Thyroid gland (tissue), 4 donors: ENCODE measurements at places on chromosomes 1 and 21.
A peak's percentile ranks its signal among the peaks of the same experiment; 100 is the strongest.

- no peak overlapping the region for H3K4me3 ChIP-seq
- H3K36me3 ChIP-seq: no peaks in the 10 kb centered on the region
- no peaks in the 10 kb centered on the region for H3K4me1 ChIP-seq
- no peaks in the 10 kb centered on the region for H3K27me3 ChIP-seq
Measured at GRCh38 chr1:98344731-98345130, 316.8 kb upstream of the SNX7 start.

GRCh38 chr1:78743626-78744025 is 94.0 kb downstream of the IFI44 start:
- no peaks in the 10 kb centered on the region for H3K4me1 ChIP-seq
- H3K27me3 ChIP-seq: no peaks in the 10 kb centered on the region
- H3K4me3 ChIP-seq: no peak overlapping the region
- H3K36me3 ChIP-seq: no peaks in the 10 kb centered on the region
- no peak for DNase-seq

DNA sequence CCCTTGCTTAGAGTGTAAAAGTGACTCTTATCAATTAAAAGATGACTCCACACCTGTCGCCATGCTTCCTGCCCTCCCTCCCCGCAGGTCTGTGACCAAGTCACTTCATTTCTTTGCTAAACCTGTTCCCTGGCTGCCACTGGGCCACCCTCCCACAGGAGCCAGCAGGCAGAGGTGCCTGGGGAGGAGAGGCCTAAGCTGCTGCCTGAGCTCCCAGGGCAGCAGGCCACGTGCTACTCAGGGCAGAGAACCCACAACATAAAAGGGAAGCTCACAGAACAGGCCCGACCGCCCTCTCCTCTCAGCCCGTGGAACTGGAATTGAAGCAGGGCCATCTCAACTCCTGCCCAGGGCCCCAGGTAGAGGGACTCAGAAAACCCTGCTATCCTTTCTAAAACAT is 4.9 kb downstream of the C1orf198 start:
- no peaks in the 10 kb centered on the region for H3K27me3 ChIP-seq
- H3K4me3 ChIP-seq: no peak overlapping the region
- no peaks in the 10 kb centered on the region for H3K36me3 ChIP-seq
- H3K27ac ChIP-seq: peak overlapping the region; percentile 29

DNA sequence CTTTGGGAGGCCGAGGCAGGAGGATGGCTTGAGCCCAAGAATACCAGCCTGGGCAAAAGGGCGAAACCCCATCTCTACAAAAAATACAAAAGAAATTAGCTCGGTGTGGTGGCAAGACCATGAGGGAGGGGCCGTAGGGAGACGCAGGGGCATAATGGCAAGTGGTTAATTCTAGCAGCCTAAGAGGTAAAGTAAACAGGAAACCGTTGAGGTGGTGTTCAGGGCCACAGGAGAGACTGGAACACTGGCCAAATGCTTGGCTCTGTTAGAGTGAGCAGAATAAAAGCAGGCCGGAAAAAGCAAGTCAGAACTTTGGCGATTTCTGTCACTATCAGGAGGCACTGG is 89.2 kb downstream of the RIPK4 start:
- no peak for DNase-seq
- no peak overlapping the region for H3K4me3 ChIP-seq
- no peaks in the 10 kb centered on the region for H3K36me3 ChIP-seq
- H3K27ac ChIP-seq: no peak overlapping the region

DNA sequence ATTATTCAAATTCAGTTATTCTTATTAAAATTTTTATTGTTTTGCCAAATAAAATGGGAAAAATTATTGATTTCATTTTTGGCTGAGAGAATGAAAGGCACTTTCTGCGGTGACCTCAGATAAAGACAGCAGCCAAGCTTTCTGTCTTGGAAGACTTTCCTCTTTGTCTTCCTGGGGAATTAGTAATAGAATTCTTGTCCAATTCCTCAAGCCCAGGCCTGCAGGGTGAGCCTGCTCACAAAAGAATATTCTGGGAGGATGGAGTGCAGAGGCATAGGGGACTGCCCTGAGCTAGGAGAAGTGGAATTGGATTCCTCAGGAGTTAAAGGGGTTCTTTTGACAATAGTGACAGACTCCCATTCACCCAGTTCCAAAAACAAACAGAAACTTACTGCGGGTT is 614.5 kb upstream of the ADGRL2 start:
- no peaks in the 10 kb centered on the region for H3K4me1 ChIP-seq
- no peaks in the 10 kb centered on the region for H3K36me3 ChIP-seq
- no peaks in the 10 kb centered on the region for H3K27me3 ChIP-seq

DNA sequence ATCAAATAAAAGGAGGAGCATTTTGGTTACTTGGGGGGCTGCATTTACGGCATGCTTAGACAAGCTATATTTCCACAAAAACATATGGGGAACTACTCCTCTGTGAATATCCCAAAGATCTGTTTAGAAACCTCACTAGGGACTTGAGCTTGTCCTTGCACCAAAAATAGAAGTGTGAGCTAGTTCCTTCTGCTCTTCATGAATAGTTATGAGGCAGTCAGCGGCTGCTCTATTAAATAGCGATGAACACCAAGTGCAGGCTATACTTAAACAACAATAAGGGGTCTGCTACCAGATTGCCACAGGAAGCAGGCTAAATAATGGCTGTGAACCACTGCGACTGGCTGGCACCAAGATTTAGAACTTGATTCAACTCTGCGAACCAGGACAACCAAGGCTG is 190.1 kb downstream of the PCP4 start:
- H3K36me3 ChIP-seq: no peaks in the 10 kb centered on the region
- H3K27me3 ChIP-seq: no peaks in the 10 kb centered on the region
- H3K4me1 ChIP-seq: peaks cover 24% of the 10 kb centered on the region
- H3K27ac ChIP-seq: no peak overlapping the region
- no peak for DNase-seq
- H3K4me3 ChIP-seq: no peak overlapping the region

DNA sequence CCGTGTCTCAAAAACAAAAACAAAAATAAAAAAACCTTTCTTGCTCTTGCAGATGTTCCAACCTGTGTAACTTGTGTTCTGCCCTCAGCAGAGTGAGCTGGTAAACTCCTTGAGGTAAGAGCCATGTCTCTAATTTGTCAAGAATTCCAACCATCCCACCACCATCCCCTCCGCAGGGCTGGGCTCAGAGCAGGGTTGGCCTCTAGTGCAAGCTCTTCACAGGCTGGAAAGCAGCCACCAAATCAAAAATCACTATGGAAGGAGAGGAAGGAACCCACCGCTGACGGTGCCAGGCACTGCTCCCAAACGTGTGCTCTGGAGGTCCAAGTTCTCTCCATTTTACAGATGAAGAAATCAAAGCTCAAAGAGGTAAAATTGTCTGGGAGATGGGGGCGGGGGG is 9.4 kb downstream of the PLEKHA6 start:
- no peaks in the 10 kb centered on the region for H3K36me3 ChIP-seq
- DNase-seq: no peak
- H3K27me3 ChIP-seq: no peaks in the 10 kb centered on the region
- no peak overlapping the region for H3K27ac ChIP-seq

- DNase-seq: no peak
- no peaks in the 10 kb centered on the region for H3K27me3 ChIP-seq
- no peaks in the 10 kb centered on the region for H3K36me3 ChIP-seq
- no peak overlapping the region for H3K4me3 ChIP-seq
- no peak overlapping the region for H3K27ac ChIP-seq
- H3K4me1 ChIP-seq: no peaks in the 10 kb centered on the region
Measured at GRCh38 chr1:213171711-213172110, 120.7 kb downstream of the RPS6KC1 start.

DNA sequence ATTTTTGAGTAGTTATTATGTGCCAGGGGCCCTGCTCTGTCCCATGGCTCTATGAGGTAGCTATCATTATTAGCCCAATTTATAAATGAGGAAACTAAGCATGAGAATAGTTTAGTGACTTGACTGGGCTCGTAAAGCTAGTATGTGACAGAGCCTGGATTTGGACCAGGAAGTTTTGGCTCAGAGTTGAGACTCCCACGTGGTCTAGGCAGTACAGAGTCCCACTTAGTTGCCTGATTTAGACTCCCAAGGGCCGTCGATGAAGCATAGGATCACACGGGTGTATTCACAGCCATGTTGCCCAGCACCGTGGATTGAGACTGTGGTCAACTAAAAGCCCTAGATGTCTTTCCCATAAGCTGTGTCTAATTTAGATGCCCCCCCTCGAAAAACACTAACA is 81.7 kb downstream of the DDX20 start:
- no peaks in the 10 kb centered on the region for H3K27me3 ChIP-seq
- no peak overlapping the region for H3K4me3 ChIP-seq
- H3K27ac ChIP-seq: no peak overlapping the region
- no peaks in the 10 kb centered on the region for H3K36me3 ChIP-seq

GRCh38 chr1:74534241-74534640 is 21.8 kb upstream of the LRRC53 start:
- H3K4me1 ChIP-seq: no peaks in the 10 kb centered on the region
- H3K36me3 ChIP-seq: no peaks in the 10 kb centered on the region
- no peak overlapping the region for H3K4me3 ChIP-seq
- no peaks in the 10 kb centered on the region for H3K27me3 ChIP-seq
- H3K27ac ChIP-seq: no peak overlapping the region

DNA sequence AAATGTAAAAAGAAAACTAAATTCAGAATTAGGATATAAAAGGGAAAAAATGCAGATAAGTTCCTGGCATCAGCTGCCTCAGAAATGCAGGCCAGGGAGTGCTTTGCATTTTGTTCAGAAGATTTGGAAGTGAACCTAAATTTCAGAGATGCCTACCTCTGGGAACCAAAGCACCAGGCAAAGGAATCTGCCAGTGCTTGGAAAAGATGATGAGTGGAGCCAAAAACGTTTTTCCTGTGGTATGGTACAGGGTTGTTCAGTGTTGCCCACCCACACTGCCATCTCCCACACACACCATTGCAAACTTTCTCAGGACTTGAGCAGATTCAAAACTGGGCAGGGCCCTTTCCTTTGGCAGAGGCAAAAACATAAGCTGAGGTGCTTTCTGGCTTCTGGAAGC is 349.5 kb downstream of the TGFB2 start:
- H3K4me3 ChIP-seq: no peak overlapping the region
- peaks cover 7% of the 10 kb centered on the region for H3K4me1 ChIP-seq
- H3K36me3 ChIP-seq: no peaks in the 10 kb centered on the region
- H3K27ac ChIP-seq: no peak overlapping the region
- no peak for DNase-seq
- no peaks in the 10 kb centered on the region for H3K27me3 ChIP-seq

DNA sequence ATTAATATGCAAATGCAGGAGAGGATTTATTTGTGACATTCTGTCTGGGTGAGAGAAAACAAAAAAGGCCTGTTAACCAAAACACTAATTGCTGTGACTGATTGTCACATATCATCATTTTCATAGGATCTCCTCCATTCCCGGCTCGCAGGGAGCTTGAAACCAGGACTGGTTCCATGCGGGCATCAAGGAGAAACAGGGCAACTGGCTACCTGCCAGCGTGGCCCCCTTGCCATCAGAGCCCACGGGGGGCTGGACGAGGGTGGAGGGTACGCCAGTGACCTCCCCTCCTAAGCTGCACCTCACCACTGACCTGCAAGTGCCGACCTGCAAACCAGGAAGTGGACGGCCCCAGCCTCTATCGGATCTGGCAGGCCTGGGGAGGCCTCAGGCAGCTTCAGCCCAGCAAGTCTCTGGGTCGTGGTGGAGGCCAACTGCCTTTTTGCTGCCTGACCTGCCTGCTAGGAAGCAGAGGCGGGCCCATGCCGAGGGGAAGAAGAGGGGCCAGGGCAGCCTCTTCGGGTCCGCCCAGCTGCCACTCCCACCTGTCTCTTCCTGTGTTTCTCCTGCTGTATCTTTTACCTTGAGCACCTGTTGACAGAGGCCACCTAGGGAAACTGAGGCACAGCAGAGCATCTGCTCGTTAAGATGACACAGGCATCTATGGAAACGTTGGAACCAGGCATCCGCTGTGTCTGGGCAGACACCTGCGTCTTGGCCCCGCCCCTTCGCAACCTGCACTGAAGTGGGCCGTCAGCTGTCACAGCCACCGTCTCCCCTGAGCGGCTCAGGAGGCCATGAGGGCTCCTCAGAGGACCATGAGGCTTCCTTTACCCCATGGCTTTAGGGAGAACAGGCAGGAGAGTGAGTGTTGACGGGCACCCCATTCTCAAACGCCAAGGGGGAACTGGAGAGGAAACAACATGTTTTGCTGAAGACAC is 74.8 kb downstream of the CASZ1 start:
- H3K36me3 ChIP-seq: no peaks in the 10 kb centered on the region
- H3K4me3 ChIP-seq: no peak overlapping the region
- no peak overlapping the region for H3K27ac ChIP-seq
- no peak for DNase-seq
- peaks cover 28% of the 10 kb centered on the region for H3K4me1 ChIP-seq

GRCh38 chr1:171421413-171422020 is 63.8 kb upstream of the PRRC2C start:
- no peak for DNase-seq
- no peaks in the 10 kb centered on the region for H3K4me1 ChIP-seq
- no peak overlapping the region for H3K4me3 ChIP-seq
- no peaks in the 10 kb centered on the region for H3K27me3 ChIP-seq
- H3K36me3 ChIP-seq: no peaks in the 10 kb centered on the region

DNA sequence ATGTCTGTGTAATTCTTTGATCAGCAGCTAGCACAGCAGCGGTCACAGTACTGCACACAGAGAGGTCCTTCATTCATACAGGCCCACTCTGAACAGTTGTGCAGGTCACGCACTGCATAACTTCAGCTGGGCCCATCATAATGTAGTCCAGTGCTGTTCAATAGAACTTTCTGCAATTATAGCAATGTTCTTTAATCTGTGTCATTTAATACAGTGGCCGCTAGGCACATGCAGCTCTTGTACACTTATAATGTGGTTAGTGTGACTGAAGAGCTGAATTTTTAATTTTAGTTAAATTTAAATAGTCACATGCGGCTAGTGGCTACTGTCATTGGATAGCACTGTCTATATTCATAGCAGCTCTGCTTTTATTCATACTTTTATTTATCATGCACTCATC is 48.7 kb upstream of the NFASC start:
- H3K4me1 ChIP-seq: no peaks in the 10 kb centered on the region
- H3K4me3 ChIP-seq: no peak overlapping the region
- DNase-seq: no peak
- no peaks in the 10 kb centered on the region for H3K27me3 ChIP-seq

DNA sequence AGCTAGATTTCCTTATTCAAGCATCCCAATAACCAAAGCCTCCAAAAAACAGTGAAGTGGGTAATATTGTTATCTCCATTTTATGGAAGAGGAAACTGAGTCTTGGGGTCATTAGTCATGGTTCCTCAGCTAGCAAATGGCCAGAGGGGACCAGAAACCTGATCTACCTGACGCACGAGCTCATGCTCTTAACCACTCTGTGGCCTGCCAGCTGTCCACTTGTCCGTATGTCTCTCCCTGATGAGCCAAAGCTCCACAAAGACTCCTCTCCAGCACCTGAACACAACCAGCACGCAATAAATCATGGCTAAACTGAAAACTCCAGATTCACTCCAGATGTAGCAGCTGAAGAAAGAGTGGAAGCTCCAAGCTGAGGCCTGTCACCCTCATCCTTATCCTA is 5.8 kb downstream of the CAPN8 start:
- H3K27me3 ChIP-seq: no peaks in the 10 kb centered on the region
- no peak overlapping the region for H3K4me3 ChIP-seq
- no peak for DNase-seq
- H3K36me3 ChIP-seq: no peaks in the 10 kb centered on the region
- no peak overlapping the region for H3K27ac ChIP-seq

GRCh38 chr1:91884459-91885212 is 1.3 kb downstream of the TGFBR3 start:
- no peaks in the 10 kb centered on the region for H3K27me3 ChIP-seq
- H3K4me1 ChIP-seq: peaks cover 5% of the 10 kb centered on the region
- no peaks in the 10 kb centered on the region for H3K36me3 ChIP-seq
